Endothelial cell (in vitro differentiated cells): ENCODE measurements at places on chromosomes 11 and 22. TPM values are rescaled to one million over a fixed set of nuclear protein-coding genes. Genes with fewer than 3 reads are reported as not detected.
A peak's percentile ranks its signal among the peaks of the same experiment; 100 is the strongest.

DNA sequence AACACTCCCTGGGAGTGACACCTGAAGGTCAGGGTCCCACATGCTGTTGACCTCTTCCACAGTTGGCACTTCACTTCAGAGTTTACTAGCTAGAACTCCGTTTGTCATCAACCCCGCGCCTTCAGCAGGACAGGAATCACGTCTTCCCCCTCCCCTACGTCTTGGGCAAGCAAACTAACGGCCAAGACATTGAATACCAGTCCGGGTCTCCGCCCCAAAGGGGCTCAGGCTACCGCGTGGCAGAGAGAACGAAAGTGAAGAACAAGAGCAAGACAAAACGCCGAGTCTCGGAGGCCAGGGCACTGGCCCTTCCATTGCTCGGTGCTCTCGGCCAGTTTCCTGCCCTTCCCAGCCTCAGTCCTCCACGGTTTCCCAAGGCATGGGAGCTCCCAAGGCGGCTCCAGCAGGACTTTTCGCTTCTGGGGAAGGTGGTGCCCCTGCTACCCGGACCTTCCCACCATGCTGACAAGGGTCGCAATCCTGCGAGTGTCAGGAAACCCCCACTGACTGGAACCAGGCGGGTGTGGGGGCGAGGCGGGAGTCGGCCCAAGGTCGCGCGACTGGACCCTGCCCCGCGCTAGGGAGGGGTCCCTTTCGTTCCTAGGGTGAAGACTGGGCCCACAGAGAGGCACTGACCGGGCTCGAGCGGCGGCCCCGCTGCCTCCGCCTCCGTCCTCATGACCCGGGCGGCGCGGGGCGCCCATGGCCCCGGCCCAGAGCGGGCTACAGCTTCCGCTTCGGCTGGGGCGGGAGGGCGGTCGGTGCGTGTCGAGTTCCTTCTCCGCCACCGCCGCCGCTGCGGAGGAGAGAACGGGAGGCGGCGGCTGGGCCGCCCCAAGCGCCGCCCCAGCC is at the start of gene GUCD1:
GUCD1 (minus strand) TSS at position 826 of the 852 bp plus-strand sequence; CDS start at position 679, 147 bp downstream.
- peaks cover 14% of the 10 kb centered on the region for H3K27me3 ChIP-seq
- H3K4me3 ChIP-seq, result peak within 1 kb of the TSS; percentile 99
- H3K4me1 ChIP-seq, result peaks cover 48% of the 10 kb centered on the region
- H3K27ac ChIP-seq, result peak within 1 kb of the TSS; percentile 98
- H3K36me3 ChIP-seq, result peaks cover 25% of the 10 kb centered on the region
- DNase-seq, result no peak

Gene ZP1
- total RNA-seq, result not detected

GRCh38 chr11:94926271-94926625 is 47.1 kb downstream of the CWC15 start:
- peaks cover 3% of the 10 kb centered on the region for H3K36me3 ChIP-seq
- DNase-seq, result no peak
- H3K27me3 ChIP-seq, result peaks cover 2% of the 10 kb centered on the region
- H3K4me1 ChIP-seq, result peaks cover 65% of the 10 kb centered on the region
- no peak overlapping the region for H3K4me3 ChIP-seq

DNA sequence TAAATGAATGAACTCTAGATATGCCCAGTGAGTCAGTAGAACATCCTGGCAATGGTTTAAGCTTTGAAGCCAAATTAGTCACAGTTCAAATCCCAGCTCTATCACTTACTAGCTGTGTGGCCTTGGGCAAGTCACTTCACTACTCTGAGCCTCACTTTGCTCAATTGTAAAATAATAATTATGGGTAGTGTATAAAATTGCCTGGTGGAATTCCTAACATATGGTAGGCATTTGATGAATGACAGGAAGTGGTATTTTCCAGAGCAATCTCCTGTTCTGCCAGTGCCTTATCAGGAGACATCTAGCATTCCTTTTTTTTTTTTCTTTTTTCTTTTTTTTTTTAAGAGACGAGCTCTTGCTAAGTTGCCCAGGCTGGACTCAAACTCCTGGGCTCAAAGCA is 13.0 kb downstream of the SCN4B start:
- no peaks in the 10 kb centered on the region for H3K36me3 ChIP-seq
- H3K4me3 ChIP-seq, result no peak overlapping the region
- peaks cover 8% of the 10 kb centered on the region for H3K4me1 ChIP-seq
- no peak for DNase-seq
- no peak overlapping the region for H3K27ac ChIP-seq
- H3K27me3 ChIP-seq, result peaks cover 9% of the 10 kb centered on the region

GRCh38 chr22:47158457-47158856 is 396.0 kb downstream of the TBC1D22A start:
- peak overlapping the region; percentile 31 for H3K27ac ChIP-seq
- H3K27me3 ChIP-seq, result peaks cover 6% of the 10 kb centered on the region
- H3K36me3 ChIP-seq, result no peaks in the 10 kb centered on the region
- peaks cover 4% of the 10 kb centered on the region for H3K4me1 ChIP-seq

- no peaks in the 10 kb centered on the region for H3K36me3 ChIP-seq
- no peaks in the 10 kb centered on the region for H3K4me1 ChIP-seq
- peaks cover 3% of the 10 kb centered on the region for H3K27me3 ChIP-seq
- H3K4me3 ChIP-seq, result no peak overlapping the region
Measured at GRCh38 chr22:48217596-48217995, 1455.1 kb downstream of the TBC1D22A start.

- H3K36me3 ChIP-seq, result no peaks in the 10 kb centered on the region
- H3K4me1 ChIP-seq, result peaks cover 38% of the 10 kb centered on the region
- H3K27me3 ChIP-seq, result peaks cover 5% of the 10 kb centered on the region
- peak; percentile 36 for DNase-seq
- H3K4me3 ChIP-seq, result peak overlapping the region; percentile 86
Measured at GRCh38 chr11:128585498-128586238, 1.7 kb downstream of the ETS1 start.

GRCh38 chr22:43217285-43218030 is 30.5 kb upstream of the TTLL12 start:
- H3K27ac ChIP-seq, result no peak overlapping the region
- H3K4me1 ChIP-seq, result no peaks in the 10 kb centered on the region
- H3K36me3 ChIP-seq, result peaks cover 22% of the 10 kb centered on the region
- no peak for DNase-seq
- H3K4me3 ChIP-seq, result peak overlapping the region; percentile 42

Gene APOL1
- total RNA-seq, result 2.5 TPM

Gene ACRV1
- not detected for total RNA-seq

- peaks cover 7% of the 10 kb centered on the region for H3K4me1 ChIP-seq
- H3K36me3 ChIP-seq, result no peaks in the 10 kb centered on the region
- no peak for DNase-seq
- H3K27me3 ChIP-seq, result peaks cover 2% of the 10 kb centered on the region
Measured at GRCh38 chr11:44178381-44178780, 82.9 kb downstream of the EXT2 start.

Gene RASSF10
- 17.5 TPM for total RNA-seq

- DNase-seq, result no peak
- no peaks in the 10 kb centered on the region for H3K4me1 ChIP-seq
- H3K4me3 ChIP-seq, result no peak overlapping the region
- no peaks in the 10 kb centered on the region for H3K27me3 ChIP-seq
- H3K36me3 ChIP-seq, result no peaks in the 10 kb centered on the region
- no peak overlapping the region for H3K27ac ChIP-seq
Measured at GRCh38 chr11:120040151-120040840, 97.6 kb downstream of the TRIM29 start.

DNA sequence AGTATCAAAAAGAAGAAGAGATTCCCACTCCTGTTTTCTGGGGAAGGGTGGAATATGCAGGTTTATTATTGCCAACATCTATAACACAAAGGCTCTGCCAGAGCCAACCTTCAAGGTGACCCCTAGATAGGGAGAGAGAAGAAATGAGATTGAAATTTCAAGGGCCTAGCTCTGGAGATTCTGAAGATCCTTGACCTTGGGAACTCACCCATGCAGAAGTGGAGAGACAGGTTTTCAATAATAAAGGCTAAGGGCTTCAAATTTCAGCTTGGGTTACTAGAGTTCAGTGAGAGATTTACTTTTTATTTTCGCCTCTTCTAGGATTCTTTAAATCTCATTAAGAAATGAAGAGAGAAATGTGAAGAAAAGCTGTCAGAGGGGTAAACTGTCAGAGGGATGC is 98.4 kb downstream of the CD44 start:
- no peaks in the 10 kb centered on the region for H3K36me3 ChIP-seq
- H3K4me1 ChIP-seq, result peaks cover 3% of the 10 kb centered on the region
- H3K4me3 ChIP-seq, result no peak overlapping the region
- no peak for DNase-seq
- H3K27ac ChIP-seq, result no peak overlapping the region

Gene AGBL2
- 1.7 TPM for total RNA-seq

DNA sequence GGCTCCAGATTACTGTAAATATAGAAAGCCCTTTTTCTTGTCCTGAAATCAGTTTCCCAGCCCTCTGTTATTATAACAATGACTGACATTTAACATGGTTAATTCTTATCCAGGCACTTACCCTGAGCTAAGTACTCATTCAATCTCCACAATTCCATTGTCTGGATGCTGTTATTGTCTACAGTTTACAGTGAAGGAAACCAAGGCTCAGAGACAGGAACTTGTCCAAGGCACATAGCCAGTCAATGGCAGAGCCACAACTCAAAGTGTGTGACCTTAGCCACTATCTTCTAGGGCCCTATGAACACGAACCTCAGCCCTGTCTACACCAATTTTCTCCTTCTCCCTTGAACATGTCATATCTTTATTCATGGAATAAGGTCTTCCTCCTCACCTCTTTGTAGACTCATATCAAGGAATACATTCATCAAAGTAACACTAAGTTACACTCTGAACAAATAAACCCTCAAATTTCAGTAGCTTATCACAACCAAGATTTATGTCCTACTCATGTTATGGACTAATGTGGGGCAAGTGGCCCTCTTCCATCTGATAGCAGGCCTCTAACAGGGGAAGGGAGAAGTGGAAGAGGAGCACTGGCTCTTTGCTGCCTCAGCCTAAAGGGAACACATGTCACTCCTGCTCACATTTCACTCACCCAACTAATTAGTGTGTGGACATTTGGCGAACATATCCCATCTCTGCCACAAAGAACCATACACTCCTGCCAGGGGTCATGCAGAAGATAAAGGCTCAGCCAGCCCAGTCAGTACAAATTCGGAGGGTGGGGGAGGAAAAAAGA is 39.3 kb upstream of the APLNR start:
- peaks cover 26% of the 10 kb centered on the region for H3K4me1 ChIP-seq
- no peak overlapping the region for H3K27ac ChIP-seq
- no peak for DNase-seq

DNA sequence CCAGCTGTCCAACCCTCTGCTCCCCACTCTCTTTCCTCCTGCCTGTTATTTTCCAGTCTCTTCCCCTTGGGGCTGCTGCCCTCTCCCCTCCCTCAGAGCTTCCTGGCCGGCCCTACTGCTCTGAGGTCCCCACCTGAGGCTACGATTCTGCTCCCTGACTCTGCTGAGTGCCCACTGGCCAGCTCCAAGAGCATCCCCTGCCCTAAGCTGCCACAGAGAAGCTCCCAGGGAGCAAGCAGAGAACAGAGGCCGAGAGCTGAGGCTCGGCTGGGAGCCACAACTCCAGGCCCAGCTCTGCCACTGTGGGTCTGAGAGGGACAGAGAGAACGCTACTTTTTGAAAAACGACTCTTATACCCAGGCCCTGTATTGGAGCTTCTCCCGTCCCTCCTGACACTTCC is 61.1 kb downstream of the CHRDL2 start:
- H3K4me3 ChIP-seq, result no peak overlapping the region
- H3K36me3 ChIP-seq, result no peaks in the 10 kb centered on the region

- H3K4me3 ChIP-seq, result no peak overlapping the region
- no peaks in the 10 kb centered on the region for H3K36me3 ChIP-seq
Measured at GRCh38 chr11:75855206-75855605, 40.2 kb downstream of the UVRAG start.

- H3K27me3 ChIP-seq, result peaks cover 4% of the 10 kb centered on the region
- H3K4me1 ChIP-seq, result no peaks in the 10 kb centered on the region
- no peak overlapping the region for H3K27ac ChIP-seq
Measured at GRCh38 chr11:13859892-13860291, 102.6 kb upstream of the SPON1 start.

GRCh38 chr11:125224391-125225021 is 60.0 kb downstream of the PKNOX2 start:
- H3K27ac ChIP-seq, result no peak overlapping the region
- peak; percentile 63 for DNase-seq
- H3K36me3 ChIP-seq, result no peaks in the 10 kb centered on the region
- peaks cover 28% of the 10 kb centered on the region for H3K4me1 ChIP-seq

- no peaks in the 10 kb centered on the region for H3K4me1 ChIP-seq
- no peaks in the 10 kb centered on the region for H3K27me3 ChIP-seq
- no peak overlapping the region for H3K4me3 ChIP-seq
- no peak overlapping the region for H3K27ac ChIP-seq
- DNase-seq, result no peak
Measured at GRCh38 chr11:129828301-129828836, 12.7 kb downstream of the TMEM45B start.

- H3K36me3 ChIP-seq, result peaks cover 19% of the 10 kb centered on the region
- DNase-seq, result peak; percentile 36
- no peaks in the 10 kb centered on the region for H3K27me3 ChIP-seq
- H3K4me3 ChIP-seq, result peak overlapping the region; percentile 96
- H3K27ac ChIP-seq, result peak overlapping the region; percentile 81
Measured at GRCh38 chr11:14499178-14499559, 442 bp downstream of the COPB1 start.

DNA sequence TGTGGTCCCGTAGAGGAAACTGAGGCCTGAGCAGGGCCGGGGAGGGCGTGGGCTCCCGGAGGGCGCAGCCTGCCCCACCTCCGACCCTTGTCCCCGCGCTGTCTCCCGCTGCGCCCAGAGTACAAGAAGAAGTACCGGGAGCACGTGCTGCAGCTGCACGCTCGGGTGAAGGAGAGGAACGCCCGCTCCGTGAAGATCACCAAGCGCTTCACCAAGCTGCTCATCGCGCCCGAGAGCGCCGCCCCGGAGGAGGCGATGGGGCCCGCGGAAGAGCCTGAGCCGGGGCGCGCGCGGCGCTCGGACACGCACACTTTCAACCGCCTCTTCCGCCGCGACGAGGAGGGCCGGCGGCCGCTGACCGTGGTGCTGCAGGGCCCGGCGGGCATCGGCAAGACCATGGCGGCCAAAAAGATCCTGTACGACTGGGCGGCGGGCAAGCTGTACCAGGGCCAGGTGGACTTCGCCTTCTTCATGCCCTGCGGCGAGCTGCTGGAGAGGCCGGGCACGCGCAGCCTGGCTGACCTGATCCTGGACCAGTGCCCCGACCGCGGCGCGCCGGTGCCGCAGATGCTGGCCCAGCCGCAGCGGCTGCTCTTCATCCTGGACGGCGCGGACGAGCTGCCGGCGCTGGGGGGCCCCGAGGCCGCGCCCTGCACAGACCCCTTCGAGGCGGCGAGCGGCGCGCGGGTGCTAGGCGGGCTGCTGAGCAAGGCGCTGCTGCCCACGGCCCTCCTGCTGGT is 1.9 kb downstream of the NLRP6 start:
- DNase-seq, result peak; percentile 57
- no peak overlapping the region for H3K27ac ChIP-seq
- no peaks in the 10 kb centered on the region for H3K4me1 ChIP-seq

Gene RRAS2
- total RNA-seq, result 59.6 TPM

Gene TLCD5
- 15.2 TPM for total RNA-seq

DNA sequence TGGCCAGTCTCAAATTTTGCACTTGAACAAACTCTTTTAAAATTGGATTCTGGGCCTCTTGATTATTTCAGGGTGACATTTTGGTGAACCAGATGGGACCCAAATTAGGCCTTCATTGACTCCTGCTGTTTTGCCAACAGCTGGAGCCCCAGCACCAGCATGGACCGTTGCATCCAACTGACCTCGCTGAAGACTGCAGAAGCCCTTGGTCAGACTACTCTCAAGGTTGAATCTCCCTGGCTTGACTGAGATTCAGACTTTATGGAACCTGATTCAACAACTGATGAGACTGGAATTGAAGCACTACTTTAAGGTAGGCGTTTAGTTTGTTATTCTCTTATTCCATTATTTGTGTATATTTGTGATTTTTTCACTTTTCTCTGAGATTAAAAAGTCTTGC is 41.7 kb downstream of the NARS2 start:
- H3K36me3 ChIP-seq, result peaks cover 3% of the 10 kb centered on the region
- no peak overlapping the region for H3K27ac ChIP-seq
- no peaks in the 10 kb centered on the region for H3K4me1 ChIP-seq
- no peak overlapping the region for H3K4me3 ChIP-seq
- no peaks in the 10 kb centered on the region for H3K27me3 ChIP-seq

Gene SLC5A1
- 0.26 TPM for total RNA-seq
